RPMI7951 (cell line): ENCODE measurements at places on chromosomes 6 and 20. TPM values are rescaled to one million over a fixed set of nuclear protein-coding genes. Genes with fewer than 3 reads are reported as not detected.

DNA sequence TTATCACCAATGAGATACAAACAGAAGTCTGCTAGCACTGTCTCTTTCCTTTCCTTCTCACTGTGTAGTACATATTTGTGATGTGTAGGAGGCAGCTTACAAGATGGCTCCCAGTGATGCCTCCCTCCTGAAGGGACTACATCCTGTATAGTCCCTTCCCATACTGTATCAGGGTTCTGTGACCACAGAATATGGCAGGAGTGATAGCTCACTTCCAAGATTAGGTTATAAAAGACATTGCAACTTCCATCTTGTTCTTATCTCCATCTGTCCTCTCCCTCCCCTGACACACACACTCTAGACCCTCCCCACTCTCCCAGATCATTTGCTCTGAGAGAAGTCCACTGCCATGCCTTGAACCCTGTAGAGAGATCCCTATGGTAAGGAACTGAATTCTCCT lies 38.0 kb downstream of the SESN1 start:
- no peak for DNase-seq

Gene RMND1
- 36.6 and 39.8 TPM in 2 replicates for total RNA-seq

Gene ZNF311
- 1.1 and 2.4 TPM in 2 replicates for total RNA-seq

Gene RPS6KA2
- total RNA-seq: 4.3 and 7.3 TPM in 2 replicates

DNA sequence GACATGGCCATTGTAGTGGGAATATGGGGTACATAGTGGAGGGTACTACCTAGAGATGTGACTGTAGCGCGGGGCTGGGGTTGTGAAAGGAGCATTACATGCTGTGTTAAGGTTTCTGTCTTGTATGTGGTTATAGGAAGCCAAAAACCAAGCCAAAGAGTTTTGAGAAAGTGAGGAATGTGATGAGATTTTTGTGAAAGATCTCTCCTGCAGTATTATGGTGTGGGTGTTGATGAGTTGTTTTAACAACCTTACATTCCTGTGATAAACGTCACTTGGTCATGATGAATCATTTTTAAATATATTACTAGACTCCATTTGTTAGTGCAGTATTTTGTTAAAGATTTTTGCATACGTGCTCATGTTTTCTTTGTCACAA lies 48.9 kb downstream of the ZFAND3 start:
- DNase-seq: peak; percentile 24

Gene VEGFA
- total RNA-seq: 108 and 135 TPM in 2 replicates

Gene GSTA3
- total RNA-seq: not detected in 2 replicates

Gene TRAPPC3L
- total RNA-seq: not detected in 2 replicates

- no peak for DNase-seq
Measured at GRCh38 chr6:6841571-6841970, 253.1 kb downstream of the LY86 start.

DNA sequence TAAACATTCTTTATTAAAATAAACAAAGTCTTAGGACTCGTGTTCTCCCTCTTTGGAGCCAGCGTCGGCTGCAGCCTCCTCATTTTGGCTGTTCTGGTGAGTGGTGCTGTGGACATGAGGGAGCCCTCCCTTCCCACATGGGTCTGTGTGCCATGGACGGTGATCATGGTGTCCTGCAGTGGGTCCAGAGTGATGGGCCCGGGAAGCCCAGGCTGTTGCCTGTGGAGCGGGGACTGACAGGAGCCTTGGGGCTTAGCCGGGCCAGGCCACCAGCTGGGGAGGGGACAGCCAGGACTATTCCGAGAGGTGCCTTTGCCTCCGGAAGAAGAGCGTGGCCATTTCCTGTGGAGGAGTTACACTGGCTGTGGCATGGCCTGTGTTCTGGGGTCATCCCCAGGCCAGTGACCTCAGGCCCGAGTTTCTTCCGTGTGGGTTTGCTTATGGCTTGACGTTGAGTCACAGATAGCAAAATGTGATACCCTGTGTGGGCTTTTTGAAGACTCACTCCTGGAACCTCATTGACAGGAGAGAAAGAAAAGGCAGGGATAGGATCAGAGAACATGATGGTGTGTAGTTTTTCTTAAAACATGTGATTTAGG lies 153.4 kb downstream of the DTNBP1 start:
- peak; percentile 85 for DNase-seq

- no peak for DNase-seq
Measured at GRCh38 chr20:63107449-63108200, 100.9 kb upstream of the BHLHE23 start.

GRCh38 chr20:32805721-32806120 lies 14.0 kb upstream of the MAPRE1 start:
- no peak for DNase-seq

Gene ABRACL
- total RNA-seq: 60.0 and 63.2 TPM in 2 replicates

GRCh38 chr6:41453244-41453643 lies 92.9 kb upstream of the FOXP4 start:
- DNase-seq: no peak

- DNase-seq: peak; percentile 69
Measured at GRCh38 chr6:148464319-148465010, 121.8 kb downstream of the SASH1 start.

GRCh38 chr20:21156266-21156665 lies 30.4 kb downstream of the KIZ start:
- DNase-seq: peak; percentile 21

DNA sequence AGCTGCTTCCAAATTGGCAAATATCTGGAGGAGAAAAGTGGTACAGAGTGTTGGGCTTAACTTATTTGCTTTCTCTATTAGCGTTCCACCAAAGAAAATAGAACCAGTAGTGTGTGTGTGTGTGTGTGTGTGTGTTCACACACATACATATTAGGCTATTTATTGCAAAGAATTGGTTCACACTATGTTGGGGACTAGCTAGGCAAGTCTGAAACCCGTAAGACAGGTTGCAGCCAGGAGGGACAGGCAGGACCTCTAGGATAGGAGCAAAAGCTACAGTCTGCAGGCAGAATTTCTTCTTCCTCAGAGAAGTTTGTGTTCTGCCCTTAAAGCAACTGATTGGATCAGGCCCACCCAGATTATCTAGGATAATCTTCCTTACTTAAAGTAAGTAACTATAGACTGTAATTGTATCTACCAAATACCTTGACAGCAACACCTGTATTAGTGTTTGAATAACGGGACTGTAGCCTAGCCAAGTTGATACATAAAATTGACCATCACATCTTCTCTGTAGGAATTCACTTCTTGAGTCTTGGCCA lies 12.8 kb downstream of the KCTD20 start:
- no peak for DNase-seq

GRCh38 chr6:125050663-125051318 lies 88.6 kb downstream of the RNF217 start:
- DNase-seq: no peak

Gene SLC24A3
- 9.0 and 9.6 TPM in 2 replicates for total RNA-seq

GRCh38 chr20:43948455-43948854 lies 33.8 kb downstream of the TOX2 start:
- peak; percentile 47 for DNase-seq

DNA sequence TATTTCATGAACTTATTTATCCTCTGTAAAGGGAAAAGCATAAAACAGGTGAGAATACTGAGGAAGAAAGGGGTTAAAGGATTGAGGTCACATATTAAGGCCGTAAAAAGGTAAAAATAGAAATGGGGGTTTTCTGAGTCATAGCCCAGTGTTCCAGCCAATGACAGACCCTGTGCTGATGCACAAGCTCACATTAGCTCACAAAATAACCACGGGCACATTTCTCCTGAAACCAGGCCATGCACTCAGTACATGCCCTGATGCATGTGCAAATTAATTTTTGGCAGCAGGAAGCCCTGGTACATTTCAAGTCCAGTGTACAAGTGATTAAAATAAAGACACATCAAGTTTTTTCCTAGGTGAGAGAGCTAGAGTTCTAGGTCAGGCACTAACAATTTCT lies 194.4 kb downstream of the TMEM200A start:
- DNase-seq: peak; percentile 77
